ENCODE measurements at places on chromosomes 12 and 14. TPM values are rescaled to one million over a fixed set of nuclear protein-coding genes. Genes with fewer than 3 reads are reported as not detected.

- DNase-seq: no peak
Observed at GRCh38 chr14:58912287-58912686, 274.5 kb downstream of the DACT1 start.

DNA sequence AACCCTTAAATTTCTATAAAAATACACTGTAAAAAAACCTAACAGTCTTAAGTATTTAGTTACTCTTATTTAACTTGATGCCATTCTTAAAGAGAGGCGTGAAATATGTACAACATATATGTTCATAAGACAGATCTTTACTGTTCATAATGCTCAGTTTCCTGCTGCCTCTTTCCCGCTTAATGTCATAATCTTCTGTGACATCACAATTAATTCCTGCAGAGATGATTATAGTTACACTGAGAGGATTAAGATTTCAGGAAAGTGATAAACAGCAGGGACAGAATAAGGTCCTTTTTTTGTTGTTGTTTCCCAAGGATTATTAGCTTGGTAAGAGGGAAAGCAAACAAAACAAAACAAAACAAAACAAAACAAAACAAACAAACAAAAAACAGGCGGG lies 801.4 kb downstream of the FLRT2 start:
- no peak for DNase-seq

- no peak for DNase-seq
Observed at GRCh38 chr12:64001439-64001838, 156.9 kb downstream of the SRGAP1 start.

Gene TEX52
- not detected for polyA plus RNA-seq

Gene LGR5
- polyA plus RNA-seq: 0.66 TPM
